ENCODE measurements at places on chromosomes 4 and X.
A peak's percentile ranks its signal among the peaks of the same experiment; 100 is the strongest.

- DNase-seq, result no peak
Observed at GRCh38 chr4:87824352-87824751, 8.4 kb upstream of the MEPE start.

DNA sequence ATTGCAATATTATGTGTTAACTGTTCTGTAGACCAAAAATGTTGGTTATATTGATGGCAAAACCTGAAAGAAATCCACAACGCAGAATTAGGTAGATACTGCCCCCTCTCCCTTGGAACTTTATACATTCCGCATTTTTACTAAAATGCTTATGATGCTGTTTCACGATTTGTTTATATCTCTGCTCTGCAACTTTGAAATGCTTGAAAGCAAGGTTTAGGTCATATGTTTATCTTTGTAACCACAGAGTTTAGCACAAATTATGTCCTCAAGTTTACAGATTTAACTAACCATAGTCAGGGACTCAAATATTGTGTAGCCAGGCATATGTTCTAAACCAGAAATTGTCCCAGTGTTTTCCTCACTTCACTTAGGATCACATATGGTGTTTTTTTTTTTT, 66.1 kb upstream of the H2AZ1 start:
- DNase-seq, result no peak

GRCh38 chrX:48835524-48836329, at the start of gene PCSK1N:
TSS of gene PCSK1N (minus strand) at chrX:48835610. CDS start at chrX:48835532, 78 bp downstream.
- DNase-seq, result no peak

- DNase-seq, result no peak
Observed at GRCh38 chrX:23114241-23114640, 114.5 kb downstream of the DDX53 start.

DNA sequence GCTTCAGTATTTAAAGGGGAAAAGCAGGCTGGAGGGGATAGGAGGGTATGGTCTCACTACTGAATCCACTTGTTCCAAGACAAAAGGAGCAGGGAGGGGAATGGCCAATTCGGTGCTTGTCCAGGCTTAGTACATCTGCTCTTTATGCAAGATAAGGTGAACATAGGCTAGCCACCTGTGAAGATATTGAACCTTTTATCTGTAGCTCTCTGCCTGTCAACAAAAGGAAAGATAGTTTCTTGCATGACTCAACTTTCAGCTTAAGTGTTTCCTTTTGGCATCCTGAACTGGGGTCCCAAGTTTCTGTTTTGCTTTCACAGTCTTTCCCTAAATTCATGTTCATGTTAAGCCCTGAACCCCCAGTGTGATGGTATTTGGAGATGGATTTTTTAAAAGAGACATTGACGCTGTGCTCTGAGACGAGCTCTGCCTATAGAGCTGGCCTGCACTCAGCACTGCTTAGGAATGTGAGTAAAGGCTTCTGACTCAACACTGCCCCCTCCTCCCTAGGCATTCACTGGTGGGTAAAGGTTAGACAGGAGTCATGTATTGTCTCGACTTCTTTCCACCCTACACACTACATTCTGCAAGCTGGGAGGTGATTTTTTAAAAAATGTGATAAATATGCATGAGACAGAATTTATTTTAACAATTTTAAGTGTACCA, 28.2 kb downstream of the FAM149A start:
- DNase-seq, result no peak

DNA sequence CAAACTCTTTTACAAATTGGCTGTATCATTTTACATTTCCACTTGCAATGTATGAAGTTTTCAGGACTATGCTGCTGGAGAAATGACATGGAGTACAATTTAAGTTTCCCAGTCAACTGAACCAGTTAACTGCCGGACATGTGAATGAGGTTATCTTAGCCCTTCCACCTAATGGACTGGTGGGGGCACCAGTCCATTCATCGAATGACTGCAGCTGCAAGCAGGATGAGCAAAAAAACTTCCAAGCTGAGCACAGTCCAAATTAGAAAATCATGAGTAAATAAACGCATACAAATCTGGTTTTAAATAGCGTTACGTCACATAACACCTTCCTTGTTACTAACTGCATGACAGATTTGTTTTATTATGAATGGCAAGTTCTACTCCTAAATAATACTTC, 1131.5 kb downstream of the PCDH18 start:
- no peak for DNase-seq

DNA sequence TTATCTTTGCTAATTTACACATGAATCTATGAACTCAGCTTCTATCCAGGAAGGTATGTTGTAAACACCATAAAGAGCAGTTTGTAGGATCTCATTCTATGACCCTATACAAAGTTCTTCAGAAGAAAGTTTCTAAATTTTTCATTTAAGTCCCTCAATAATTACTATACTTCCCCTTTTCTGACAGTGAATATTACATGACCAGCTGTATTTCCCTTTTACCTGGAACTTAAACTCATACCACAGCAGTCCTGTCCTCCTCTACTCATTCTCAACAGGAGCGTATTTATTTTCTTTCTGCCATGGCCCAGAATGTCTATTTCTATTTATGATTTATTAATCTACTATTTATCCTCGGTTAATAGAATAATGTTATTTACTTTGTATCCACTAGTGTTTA, 15.8 kb downstream of the RASGEF1B start:
- no peak for DNase-seq

GRCh38 chr4:78784236-78784865, 8.2 kb downstream of the BMP2K start:
- no peak for DNase-seq

DNA sequence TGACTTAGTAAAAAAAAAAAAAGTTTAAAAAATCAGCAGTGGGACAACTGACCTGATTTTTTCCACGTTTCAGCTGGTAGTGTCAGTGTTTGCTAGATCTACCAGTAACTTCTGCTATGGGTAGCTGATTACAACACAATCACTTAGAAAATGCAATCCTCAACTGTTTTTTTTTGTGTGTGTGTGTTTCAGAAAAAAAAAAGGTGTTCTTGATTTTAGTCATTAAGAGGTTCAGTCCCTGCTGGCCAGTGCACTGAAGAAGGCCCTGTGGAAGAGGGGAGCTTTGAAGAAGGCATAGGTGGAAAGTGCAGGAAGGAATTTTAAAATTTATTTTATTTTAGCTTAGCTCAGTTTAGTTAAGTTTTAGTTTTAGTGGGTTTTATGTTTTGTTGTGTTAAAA, 46.9 kb downstream of the SH2D1A start:
- DNase-seq, result no peak

DNA sequence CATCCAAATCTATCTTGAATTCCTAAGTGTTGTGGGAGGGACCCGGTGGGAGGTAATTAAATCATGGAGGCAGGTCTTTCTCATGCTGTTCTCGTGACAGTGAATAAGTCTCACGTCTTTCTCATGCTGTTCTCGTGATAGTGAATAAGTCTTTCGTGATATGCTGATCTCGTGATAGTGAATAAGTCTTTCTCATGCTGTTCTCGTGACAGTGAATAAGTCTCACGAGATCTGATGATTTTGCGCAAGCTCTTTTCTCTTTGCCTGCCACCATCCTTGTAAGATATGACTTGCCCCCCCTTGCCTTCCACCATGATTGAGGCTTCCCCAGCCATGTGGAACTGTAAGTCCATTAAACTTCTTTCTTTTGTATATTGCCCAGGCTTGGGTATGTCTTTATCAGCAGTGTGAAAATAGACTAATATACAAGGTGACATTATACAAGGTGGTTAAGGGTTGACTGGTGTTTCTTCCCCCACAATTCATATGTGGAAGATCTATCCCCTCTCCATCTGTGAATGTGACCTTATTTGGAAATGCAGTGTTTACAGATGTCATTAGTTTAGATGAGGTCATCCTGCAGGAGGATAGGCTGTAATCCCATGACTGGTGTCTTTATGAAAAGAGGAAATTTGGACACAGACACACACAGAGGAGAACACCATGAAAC, 27.6 kb downstream of the ARSD start:
- no peak for DNase-seq

GRCh38 chr4:65535113-65535512, 135.2 kb downstream of the EPHA5 start:
- DNase-seq, result no peak

DNA sequence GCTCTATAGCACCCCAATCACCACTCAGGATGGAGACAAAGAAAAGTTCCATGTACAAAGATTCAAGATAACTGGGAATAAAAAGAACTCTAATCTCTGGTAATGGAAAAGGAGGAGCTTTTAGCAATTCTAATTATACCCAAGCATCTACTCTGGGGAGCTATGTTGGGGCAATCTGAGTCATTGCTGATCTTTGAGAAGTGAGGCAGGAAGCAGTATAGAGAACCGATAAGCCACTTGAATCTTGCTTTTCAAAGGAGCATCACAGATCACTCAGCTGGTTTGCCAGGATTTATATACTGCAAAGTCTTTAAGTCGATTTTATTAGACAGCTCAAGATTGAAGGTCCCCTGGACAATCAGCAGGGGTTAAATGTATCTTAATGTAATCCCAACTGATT, 220.0 kb downstream of the ENOX2 start:
- DNase-seq, result no peak

DNA sequence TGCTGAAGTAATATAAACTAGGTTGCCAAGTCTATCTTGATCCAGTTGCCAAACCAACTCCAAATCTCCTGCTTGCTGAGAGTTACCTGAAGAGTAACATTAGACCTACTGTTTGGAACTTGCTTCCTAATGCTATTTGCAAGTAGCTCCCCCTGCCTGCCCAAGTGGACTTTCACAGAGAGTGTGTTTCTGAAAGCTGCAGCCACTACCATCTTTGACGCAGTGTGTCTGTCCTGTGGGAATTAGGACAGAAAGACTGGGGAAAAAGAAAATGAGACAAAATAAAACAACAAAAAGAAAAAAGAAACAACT, 195.0 kb upstream of the HS3ST1 start:
- peak; percentile 47 for DNase-seq

DNA sequence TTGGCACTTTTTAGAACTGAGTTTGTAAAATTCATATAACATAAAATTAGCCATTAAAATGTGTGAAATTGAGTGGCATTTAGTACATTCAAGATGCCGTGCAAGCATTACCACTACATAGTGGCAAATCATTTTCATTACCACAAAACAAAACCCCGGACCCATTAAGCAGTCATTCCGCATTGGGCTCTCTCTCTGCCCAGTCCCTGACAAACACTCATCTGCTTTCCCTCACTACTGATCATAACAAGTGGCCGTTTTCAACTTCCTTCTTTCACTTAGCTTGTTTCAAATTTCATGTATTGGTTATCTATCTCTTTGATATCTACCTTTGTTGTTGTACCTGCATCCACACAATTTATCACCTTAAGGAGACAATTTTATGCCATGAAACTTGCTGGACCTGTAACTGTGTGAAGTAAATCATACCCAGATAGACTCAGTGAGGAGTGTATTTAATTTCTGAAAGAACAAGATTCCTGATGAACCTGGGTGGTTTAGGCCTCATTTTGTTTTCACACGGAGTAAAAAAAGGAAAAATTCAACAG, 202.1 kb downstream of the OR13H1 start:
- DNase-seq, result no peak

DNA sequence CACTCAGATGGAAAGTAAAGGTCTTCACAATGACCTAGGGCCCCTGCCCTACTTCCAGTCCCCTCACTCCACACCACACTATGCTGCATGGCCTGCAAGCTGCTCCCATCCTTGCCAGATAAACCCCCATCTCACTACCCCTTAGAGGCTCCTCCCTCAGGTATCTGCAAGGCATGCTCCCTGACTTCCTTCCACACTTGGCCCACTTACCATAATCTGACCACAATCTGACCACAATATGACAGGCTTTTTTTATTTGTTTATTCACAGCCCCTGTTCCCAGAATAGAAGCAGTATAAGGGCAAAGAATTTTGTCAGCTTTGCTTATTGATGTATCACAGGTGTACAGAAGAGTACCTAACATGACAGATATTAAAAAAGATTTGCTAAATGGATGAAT, 124.7 kb downstream of the CAMK2D start:
- DNase-seq, result peak; percentile 55

DNA sequence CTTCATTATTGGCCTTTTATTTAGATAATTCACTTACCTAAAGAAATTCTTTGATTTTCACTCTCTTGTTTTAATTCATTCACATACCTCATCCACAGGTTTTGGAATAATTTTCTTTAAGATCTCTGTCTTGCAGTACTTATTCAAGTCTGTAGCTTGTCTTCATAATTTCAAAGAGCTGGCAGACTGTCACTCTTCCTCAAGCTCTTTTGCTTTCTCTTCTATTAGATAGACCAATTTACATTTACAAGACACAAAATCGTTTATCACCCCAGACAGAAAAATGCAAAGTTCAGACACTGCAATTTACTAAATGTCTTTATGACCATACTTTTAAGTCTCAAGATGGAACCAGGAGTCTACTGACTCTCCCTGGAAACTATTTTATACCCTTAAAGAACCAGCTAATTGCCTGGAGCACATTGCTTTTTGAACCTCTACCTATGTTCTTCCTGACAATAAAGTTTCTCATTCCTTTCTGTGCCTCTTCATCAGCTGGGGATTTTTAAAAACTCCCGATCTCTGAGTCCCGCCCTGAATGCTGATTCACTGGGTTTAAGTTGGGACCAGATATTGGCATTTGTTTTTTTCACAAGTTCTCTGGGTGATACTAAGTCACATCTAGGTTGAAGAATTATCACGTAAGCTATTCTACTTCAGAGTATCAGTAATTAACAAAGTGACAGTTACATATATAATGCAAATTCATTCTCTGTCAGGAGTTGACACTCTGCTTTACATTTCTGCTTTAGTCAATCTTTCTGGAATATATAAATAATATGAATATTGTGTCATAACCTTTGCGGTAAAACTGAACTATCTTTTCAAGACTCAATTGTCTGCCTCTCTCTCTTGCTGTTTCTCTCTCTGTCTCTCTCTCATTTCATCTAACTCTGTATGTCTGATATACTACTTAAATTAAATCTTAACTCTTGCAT, 196.4 kb downstream of the PCDH7 start:
- DNase-seq, result no peak

DNA sequence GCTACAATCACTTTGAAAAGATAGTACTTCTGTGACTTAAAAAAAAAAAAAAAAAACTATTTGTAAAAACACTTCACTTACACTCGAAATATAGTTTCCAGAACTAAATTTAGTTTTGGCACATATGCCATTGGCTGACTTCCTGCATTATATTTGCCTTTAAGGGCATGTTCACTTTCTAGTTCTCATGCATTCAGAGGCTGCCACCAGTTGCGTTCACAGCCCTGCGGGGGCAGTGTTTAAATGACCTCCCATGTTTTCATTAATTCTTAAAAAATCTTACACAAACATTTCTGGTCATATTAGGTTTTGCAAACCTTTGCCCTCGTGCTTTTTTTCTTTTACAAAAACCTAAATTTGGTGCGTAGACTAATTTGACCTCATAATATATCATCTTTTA, 12.4 kb upstream of the ARHGAP6 start:
- DNase-seq, result no peak

- DNase-seq, result no peak
Observed at GRCh38 chr4:128973384-128973783, 120.0 kb downstream of the SCLT1 start.

- no peak for DNase-seq
Observed at GRCh38 chrX:40470830-40471429, 109.8 kb upstream of the ATP6AP2 start.
